ENCODE measurements at places on chromosomes 1 and 21.

DNA sequence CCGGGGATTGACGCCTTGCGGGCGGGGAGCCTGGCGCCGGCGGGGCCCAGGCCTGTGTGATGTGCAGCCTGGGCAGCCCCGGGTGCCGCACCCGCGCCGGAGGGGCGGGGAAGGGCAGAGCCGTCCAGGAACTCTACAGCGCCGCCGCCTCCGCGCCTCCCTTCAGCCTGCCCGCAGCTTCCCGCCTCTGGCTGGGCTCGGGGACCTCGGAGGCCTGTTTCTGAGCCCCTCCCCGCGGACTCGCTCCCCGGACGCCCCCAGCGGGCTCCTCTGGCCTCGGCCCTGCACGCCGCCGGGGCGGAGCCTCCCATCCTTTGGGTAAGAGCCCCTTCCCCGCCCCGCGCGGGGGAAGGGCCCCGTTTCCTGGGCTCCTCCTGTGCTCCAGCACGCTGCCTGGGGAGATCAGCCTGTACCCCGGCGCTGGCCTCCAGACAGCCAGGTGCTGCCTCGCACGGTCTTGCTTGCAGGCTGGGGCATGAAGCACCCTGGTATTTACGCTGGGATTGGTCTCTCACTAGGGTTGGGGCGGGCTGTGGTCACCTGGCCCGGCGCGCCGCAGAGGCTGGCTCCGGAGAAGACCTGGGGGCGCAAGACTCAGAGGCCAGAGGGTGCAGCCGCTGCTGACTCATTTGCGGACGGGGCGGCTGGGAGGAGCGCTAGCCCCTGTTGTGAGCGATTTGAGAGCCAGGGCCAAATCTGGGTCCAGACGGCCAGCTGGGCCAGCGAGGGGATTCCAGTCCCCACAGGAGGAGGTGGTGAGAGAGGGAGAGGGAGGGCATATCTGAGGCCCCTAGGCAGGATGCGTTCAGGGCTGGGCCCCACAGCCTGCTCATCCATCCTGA, 5.7 kb upstream of the ACOT11 start:
- DNase-seq: peak; percentile 61

DNA sequence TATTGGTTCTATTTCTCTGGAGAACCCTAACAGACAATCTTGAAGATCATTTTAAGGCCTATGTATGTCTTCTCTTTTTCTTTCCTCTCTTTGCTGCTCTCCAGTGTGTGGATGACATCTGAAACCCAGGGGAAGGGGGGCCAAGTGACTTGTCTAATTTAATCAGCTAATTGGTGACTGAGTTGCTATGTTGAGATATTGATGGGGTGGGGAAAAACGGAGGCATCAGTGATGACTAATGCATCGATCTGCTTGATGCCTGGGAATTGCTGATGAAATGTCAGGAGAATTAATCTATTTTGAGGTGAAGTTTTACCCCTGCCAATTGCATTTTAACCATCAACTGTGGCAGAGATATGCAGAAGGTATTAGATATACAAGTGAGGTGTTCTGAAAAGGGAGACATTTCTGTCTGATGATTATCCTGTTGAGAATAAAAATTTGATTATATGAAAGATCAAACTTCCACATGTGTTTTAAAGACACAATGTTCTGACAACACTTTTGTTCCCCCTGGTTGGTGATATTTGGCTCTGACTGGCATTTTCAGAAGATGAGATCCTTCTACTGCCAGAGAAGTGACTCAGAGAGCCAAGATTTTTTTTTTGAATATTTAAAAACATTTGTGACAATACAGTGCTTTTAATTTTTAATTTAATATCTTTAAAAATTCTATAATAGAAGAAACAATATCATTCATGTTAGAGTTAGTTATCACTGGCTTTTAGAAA, 18.7 kb upstream of the PTGFR start:
- no peak for DNase-seq

GRCh38 chr1:172380441-172381244, 39.8 kb upstream of the C1orf105 start:
- DNase-seq: no peak

DNA sequence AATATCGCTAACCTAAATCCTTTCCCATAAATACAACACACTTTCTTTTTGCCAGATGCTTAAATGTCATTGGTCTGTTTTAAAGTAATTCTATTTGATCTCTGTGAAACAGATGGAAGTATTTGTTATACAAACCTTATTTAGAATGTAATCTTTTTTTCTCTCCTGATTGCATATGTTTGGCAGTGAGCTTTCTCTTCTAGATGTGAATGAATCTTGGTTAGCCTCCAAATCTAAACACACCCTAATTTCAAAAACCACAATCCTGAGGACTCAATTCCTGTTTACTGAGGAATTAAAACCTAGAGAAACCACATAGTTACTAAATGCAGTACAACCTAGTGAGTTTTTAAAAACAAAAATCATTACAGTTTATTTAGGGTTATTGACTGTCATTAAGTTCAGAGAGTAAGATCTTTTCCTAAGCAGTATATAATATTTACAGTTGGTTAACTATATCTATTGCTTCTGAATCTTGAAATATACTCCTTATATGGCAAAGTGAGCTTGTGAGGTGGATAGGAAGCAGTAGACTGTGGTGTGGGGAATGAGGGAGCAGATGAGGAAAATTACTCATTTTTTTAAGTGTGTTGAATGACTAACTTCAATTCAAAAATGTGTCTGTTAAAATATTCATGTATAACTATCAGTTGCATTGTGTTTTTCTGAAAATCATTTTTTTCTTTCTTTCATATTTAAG, 218.7 kb downstream of the FMN2 start:
- DNase-seq: no peak

- DNase-seq: no peak
These were observed 9.1 kb downstream of the TTC22 start for GRCh38 chr1:54791880-54792522.

GRCh38 chr1:66563941-66564630, 30.1 kb downstream of the SGIP1 start:
- DNase-seq: no peak

DNA sequence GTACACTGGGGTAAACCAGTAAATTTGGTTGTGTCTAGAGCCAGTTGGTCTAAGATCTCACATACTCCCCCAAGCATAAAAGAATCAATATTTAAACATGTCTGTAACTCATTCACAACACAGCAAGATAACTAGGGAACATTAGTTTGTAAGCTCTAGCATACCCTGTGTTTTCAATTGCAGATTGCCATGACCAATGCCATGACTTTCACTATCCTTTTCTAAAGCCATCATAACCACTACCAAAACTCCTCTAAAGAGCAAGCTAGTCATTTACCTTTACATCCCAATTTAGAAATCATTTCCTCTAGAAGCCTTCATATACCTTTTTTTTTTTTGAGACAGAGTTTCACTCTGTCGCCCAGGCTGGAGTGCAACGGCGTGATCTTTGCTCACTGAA, 56.5 kb upstream of the PLA2G4A start:
- DNase-seq: no peak

- DNase-seq: no peak
These were observed 72.4 kb downstream of the CASZ1 start for GRCh38 chr1:10724052-10724494.

DNA sequence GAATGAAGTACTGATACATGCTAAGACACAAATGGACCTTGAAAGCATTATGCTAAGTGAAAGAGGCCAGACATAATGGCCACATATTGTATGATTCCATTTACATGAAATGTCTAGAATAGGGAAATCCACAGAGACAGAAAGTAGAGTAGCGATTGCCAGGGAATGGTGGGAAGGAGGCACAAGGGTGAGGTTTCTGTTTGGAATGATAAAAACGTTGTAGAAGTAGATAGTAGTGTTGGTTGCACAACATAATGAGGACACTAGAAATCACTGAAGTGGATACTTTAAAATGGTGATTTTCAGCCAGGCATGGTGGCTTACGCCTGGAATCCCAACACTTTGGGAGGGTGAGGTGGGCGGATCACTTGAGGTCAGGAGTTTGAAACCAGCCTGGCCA, 97.6 kb upstream of the VANGL1 start:
- DNase-seq: no peak

- DNase-seq: no peak
These were observed 66.8 kb downstream of the IER5 start for GRCh38 chr1:181155339-181155738.

DNA sequence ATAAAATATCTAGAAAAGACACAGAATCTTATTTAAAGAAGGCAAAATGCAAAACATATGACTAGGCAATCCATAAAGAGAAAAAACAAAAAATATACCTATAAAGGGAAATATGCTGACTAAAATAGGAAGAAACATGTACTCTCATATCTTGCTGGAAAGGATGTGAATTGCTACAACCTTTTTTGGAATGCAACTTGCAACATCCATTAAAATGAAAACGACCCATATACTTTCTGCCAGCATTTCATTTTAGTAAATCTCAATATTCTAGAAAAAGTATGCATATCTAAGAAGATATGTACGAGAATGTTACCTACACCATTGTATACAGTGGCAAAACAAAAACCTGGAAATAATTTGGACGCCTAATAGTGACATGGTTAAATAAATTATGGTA, 56.6 kb downstream of the EDEM3 start:
- DNase-seq: no peak

GRCh38 chr1:48236716-48237470, 14.4 kb downstream of the SLC5A9 start:
- DNase-seq: no peak

- no peak for DNase-seq
These were observed 17.5 kb upstream of the KIF14 start for GRCh38 chr1:200638073-200638472.

- DNase-seq: no peak
These were observed 241.4 kb downstream of the TOMM20 start for GRCh38 chr1:234887016-234887900.

DNA sequence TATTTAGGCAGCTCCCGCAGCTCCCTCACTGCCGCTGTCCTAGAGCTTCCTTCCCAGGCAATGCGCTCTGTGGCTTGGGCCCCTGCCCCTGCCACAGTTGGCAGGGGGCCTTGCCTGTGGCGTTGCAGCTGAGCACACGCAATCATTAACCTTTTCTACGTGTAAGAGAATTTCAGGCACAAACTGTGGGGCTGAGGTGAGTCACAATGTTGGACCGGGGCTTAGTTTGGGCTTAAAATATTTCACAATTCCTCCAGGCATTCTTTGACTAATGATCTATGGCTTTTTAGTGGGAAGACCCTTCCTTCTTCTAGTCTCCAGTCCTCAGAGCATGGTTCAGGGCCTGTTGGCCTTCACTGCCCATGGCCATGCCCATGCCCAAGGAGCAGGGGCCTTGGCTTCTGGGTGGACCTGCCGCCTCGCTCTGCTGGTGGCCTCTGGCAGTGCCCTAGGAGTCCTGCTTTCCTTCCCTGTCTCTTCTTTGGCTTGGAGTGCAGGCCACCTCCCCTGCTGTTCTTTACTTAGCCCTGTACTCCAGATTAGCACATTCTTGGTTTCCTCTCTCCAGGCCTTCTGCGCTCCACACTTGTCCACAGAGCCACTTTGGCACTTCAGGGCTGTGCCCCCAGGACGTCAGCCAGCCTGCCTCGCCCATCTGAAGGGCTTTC, 39.2 kb downstream of the MAPKAPK2 start:
- DNase-seq: no peak

- no peak for DNase-seq
These were observed 76.4 kb upstream of the PRMT6 start for GRCh38 chr1:106980121-106980520.

GRCh38 chr1:15515022-15515663, 8.9 kb downstream of the CASP9 start:
- DNase-seq: no peak

GRCh38 chr1:180975551-180975950, 47.1 kb downstream of the STX6 start:
- no peak for DNase-seq

GRCh38 chr1:171397851-171398469, 84.0 kb downstream of the FMO4 start:
- no peak for DNase-seq

DNA sequence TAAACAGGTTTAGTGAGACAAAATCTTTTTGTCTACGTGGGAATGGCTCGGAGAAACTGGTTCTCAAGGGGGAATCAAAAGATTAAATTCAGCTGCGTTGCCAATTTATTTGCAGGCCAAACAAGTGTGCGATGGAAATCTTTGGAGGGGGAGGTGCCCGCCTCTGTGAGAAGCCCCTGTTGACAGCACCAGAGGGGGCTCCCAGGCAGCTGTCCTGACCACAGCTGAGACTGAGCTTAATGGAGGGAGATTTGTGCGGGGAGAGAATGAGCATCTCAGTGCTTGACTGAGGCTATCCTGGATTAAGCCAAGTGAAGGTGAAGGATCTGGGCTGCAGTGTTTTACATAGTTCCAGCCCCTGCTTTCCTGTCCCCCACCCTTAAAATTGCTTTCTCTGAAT, 169.7 kb downstream of the ATG4C start:
- no peak for DNase-seq

GRCh38 chr1:218330043-218330623, 15.0 kb upstream of the TGFB2 start:
- DNase-seq: no peak

GRCh38 chr1:190322274-190322673, 155.4 kb downstream of the BRINP3 start:
- DNase-seq: no peak

- no peak for DNase-seq
These were observed 17.2 kb downstream of the RBM15 start for GRCh38 chr1:110356379-110356778.

DNA sequence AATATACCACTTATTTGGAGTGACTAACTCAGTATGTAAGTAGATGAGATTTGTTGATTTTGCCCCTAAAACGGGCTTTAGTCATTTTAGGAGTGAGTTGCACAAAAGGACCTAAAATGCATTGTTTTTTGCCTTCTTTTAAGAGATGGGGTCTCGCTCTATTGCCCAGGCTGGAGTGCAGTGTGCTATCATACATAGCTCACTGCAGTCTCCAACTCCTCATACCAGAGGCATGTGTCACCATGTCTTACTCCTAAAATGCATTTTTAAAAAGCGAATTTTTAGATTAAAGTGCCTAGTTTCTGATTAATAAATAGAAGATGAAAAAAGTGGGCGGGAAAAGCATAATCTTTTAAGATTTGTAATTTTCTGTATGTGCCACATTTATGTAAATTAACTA, 11.5 kb upstream of the NEXN start:
- DNase-seq: no peak

GRCh38 chr21:38443110-38443509, 55.2 kb downstream of the ERG start:
- no peak for DNase-seq

- DNase-seq: no peak
These were observed 22.2 kb upstream of the C1orf174 start for GRCh38 chr1:3922201-3922725.

GRCh38 chr1:43367026-43367903, 546 bp downstream of the ELOVL1 start:
- DNase-seq: no peak

GRCh38 chr21:41851090-41851790, 27.9 kb downstream of the PRDM15 start:
- no peak for DNase-seq

GRCh38 chr21:37226041-37226920, 40.9 kb downstream of the VPS26C start:
- DNase-seq: no peak
